ENCODE measurements at places on chromosomes 7 and 10. TPM values are rescaled to one million over a fixed set of nuclear protein-coding genes. Genes with fewer than 3 reads are reported as not detected.

GRCh38 chr10:122033224-122033926 lies 44.4 kb downstream of the TACC2 start:
- no peak for DNase-seq

DNA sequence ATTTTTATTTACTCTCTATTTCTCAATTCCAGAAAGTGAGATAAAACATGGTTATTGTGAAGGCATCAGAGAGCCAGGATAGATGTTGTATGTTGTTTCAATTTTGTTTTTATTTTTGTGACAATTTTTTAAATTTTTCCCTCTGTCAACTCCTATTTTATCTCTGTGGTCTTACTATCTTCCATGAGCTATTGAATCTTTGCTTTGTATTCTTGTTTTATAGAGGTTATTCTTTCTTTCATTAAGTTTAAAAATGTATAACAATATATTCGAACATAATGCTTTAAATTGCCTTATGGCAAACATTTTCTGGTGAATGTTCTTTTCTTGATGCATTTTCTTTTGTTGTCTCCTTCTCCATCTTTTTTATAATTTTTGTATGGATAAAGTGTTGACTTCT lies 78.4 kb downstream of the POU6F2 start:
- no peak for DNase-seq

Gene CHST3
- 7.9 TPM for polyA plus RNA-seq

Gene ITPRIP
- polyA plus RNA-seq, result 11.3 TPM

Gene IFIT1
- polyA plus RNA-seq, result 49.0 TPM

All from foreskin keratinocyte (primary cell).